K562 (cell line): ENCODE measurements at places on chromosomes 2 and 18.

DNA sequence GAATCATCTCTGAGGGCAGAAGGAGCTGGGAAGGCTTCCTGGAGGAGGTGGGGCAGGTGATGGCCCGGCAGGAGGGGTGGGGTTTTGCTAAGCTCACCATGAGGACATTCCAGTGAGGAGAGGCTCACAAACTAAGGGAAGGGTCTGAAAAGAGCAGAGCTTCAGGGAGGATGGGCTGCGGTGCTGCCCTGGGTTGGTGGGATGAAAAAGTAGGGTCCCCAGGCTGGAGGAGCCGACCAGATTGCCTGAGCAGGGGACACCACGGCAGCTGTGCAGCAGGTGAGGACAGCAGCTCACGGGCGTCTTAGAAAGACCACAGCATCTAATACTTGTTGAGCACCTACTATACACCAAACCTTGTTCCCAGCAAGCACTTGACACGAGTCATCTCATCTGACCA, 82.2 kb downstream of the DYSF start:
- no peak for DNase-seq

- no peak for DNase-seq
These were observed 76.1 kb downstream of the SEPTIN10 start for GRCh38 chr2:109537565-109538222.

DNA sequence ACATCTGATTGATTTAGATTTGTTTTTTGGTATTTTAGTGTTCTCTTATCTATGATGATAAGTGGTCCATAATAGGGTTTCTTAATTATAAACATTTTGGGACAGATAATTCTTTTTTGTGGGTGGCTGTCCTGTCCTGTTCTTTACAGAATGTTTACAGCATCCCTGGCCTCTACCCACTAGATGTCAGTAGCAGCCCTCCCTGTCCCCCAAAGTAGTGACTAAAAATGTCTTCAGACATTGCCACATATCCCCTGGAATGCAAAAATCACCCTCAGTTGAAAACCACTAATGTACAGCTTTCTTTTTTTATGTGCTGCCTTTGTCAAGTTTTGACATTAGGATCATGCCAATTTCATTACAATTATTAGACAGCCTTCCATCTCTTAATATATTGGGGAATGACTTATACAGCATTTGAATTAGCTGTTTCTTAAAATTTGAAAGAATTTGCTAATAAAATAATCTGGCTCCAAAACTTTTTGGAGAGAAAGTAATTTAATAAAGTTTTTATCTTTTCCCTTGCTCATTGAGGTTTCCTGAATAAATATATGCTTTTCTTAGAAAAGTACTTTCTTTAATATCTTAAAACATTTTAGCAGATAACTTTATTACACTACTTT, 19.5 kb downstream of the WIPF1 start:
- no peak for DNase-seq

- DNase-seq, result no peak
These were observed 42.5 kb upstream of the LCLAT1 start for GRCh38 chr2:30404319-30405259.

GRCh38 chr18:67805261-67805660, 288.7 kb upstream of the DSEL start:
- no peak for DNase-seq

GRCh38 chr2:41912776-41913175, 135.0 kb upstream of the PKDCC start:
- DNase-seq, result no peak

DNA sequence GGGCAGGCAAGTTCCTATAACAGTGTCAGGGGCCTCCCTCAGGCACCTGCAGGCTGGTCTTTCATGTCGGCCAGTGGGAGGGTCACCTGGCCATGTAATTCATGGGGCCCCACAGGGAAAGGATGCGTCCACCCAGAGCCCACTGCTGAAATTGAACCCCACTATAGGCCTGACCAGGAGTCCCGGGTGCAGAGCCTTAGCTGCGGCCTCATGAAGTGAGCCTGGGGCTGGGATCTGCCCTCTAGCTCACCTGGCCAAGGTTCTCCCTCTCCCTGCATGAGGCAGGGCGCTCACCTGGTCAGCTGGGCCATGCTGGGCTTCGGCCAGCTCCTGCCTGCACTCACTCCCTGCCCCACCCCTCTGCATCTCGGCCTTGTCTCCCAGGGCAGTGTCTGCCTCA, 41.1 kb downstream of the C1QL2 start:
- DNase-seq, result no peak

- DNase-seq, result no peak
These were observed 126.7 kb upstream of the CYP26B1 start for GRCh38 chr2:72274380-72274797.

- no peak for DNase-seq
These were observed 11.0 kb downstream of the TANK start for GRCh38 chr2:161170958-161171932.

- no peak for DNase-seq
These were observed 14.4 kb upstream of the VRK2 start for GRCh38 chr2:58032016-58032763.
